Common myeloid progenitor, CD34-positive (primary cell): ENCODE measurements at places on chromosomes 5 and 9.
A peak's percentile ranks its signal among the peaks of the same experiment; 100 is the strongest.

DNA sequence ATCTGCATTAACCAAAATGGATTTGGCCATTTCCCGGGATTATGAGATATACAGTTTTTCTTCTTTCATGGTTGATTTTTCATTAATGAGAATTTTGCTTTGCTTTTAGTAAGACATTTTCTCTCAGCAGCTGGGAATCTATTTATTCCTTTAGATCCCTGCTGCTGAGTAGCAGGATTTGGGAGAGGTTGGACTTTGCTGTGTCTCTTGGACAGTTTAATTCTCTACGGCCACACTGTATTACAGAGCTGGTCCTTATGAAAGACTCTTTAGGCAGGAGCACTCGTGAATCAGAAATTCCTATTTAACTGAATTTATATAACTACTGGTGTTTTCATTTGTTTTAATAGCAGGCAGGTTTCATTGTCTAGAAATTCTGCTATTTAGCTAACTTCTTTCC, 1.6 kb downstream of the UNC13B start:
- DNase-seq = no peak

DNA sequence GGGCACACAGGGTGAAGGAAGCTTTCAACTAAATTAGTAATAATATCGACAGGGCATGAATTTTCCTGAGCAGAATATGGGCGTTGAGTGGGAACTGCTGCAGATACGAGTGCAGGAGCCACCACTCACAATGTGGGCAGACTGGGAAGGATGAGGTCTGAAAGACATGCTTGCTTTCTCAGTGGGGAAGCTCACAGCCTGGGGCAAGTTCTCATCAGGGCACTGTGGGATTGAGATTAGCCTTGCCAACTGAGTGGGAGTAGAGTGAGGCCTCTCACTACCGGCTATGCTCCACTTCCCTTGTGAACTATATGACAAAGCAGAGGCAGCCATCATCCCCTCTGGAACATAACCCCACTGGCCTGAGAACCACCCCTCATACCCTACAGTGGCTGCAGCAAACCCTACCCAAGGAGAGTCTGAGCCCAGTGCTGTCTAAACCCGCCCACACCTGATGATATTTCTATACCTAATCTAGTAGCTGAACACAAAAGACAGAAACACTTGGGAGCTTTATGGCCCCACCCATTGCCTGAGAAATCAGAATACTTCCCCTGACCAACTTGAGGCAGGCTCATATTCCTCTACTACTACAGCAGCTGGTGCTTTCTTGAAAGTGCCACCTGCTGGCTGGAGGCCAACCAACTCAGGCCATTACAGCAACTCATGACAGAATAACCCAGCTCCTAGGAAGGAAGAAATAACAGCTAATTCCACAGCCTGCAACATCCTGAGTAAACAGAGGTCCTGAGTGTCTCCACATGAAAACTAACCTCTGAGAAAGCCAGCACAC, 173.7 kb upstream of the SPEF2 start:
- no peak for DNase-seq

- DNase-seq = peak; percentile 43
Measured at GRCh38 chr9:125446561-125447094, 185.0 kb downstream of the GAPVD1 start.

DNA sequence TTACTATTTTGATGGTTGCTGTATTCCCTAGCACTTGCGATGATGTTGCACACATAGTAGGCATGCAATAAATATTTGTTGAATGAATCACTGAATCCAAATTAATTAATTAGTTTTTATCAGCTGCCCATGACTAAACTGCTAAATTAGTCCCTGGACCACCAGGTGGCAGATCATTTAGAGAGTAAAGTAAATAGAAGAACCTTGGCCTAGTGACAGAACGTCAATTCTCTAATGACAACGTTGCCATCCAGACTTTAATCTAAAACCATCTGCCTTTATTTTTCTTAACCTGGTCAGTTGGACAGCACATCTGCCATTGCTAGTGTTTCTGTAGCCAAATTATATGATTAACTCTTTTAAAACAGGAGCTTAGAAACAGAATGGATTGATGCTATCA, 457.5 kb downstream of the KIF4B start:
- no peak for DNase-seq

GRCh38 chr5:156414391-156414790, 87.4 kb downstream of the SGCD start:
- DNase-seq = no peak

GRCh38 chr5:153629027-153629895, 138.8 kb downstream of the GRIA1 start:
- peak; percentile 52 for DNase-seq

GRCh38 chr9:93574091-93574899, 2.1 kb upstream of the PHF2 start:
- peak; percentile 27 for DNase-seq

DNA sequence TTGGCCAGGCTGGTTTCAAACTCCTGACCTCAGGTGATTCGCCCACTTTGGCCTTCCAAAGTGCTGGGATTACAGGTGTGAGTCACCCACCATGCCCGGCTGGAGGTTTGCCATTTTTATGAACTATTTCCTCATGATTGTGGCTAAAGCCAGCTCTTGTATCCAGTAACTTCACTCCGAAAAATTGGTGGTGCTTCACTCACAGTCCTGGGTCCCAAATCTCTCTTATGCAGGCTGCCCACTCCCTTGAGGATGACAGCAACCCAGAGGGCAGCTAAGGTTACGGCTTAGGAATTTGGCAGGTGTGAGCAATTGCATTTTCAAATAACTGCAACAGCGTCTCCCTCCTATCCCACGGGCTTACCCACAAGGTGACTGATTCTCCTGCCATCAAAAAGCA, 23.4 kb upstream of the FUBP3 start:
- DNase-seq = no peak

- peak; percentile 79 for DNase-seq
Measured at GRCh38 chr5:68460147-68460798, 244.7 kb downstream of the PIK3R1 start.

GRCh38 chr5:42020788-42021530, 95.9 kb downstream of the FBXO4 start:
- no peak for DNase-seq

- no peak for DNase-seq
Measured at GRCh38 chr5:178230879-178231538, 1.6 kb downstream of the PHYKPL start.

GRCh38 chr5:10625700-10626472, 62.0 kb downstream of the ANKRD33B start:
- DNase-seq = no peak

DNA sequence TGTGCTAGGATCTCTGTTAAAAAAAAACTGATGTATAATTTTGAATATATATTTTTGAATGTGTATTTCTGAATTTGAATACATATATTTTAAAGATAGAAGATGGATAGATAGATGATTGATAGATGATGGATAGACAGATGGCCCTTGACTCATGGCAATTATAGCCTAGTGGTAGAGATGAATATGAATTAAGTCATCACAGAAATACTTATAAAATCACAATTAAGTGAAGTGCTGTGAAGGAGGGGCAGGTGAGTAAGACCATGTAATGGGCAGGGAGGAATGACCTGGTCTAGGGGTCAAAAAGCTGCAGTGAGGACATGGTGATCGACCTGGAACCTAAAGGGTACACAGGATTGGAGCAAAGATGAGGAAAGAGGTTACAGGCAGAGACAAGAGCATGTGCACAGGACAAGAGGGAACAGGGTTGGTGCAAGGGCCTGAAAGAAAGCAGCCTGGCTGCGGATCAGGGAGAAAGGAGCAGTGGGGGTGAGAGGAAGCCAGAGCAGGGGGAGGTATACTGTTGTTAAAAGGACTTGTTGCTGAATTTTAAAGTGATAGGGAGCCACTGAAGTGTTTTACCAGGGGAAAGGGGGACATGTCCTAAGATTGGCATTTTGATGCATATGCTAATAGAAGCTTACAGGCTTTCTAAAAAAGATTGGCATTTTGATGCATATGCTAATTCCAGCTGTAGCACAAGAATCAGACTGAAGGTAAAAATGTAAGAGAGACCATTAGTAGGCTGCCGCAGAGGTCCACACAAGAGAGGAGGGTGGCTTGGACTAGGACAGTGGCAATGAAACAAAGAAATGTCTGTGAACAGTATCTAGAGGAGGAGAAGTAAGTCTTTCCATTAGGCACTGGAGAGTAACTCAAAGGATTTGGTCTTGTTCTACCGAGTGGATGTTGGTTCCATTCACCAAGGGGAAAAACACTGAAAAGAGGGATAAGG, 527.8 kb downstream of the AGTPBP1 start:
- no peak for DNase-seq

DNA sequence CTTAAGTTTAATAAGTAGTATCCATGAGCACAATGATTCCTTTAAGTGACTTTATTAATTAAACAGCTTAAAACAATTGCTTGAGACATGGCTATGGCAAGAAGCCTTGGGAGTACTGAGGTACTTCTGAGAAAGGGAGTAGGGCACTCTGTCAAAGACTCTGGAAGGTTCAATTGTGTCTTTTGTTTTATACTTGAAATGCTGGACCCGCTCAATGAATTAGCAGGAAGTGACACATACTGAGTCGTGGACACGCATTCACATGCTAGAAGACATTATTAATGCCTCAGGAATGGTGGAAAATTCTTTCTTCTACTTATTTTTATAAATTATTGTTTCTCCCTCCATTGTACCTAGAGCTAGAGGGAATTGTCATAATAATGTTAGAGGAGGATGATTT, 347.3 kb upstream of the ZNF608 start:
- no peak for DNase-seq

- no peak for DNase-seq
Measured at GRCh38 chr9:6944896-6945295, 187.1 kb downstream of the KDM4C start.

GRCh38 chr5:776862-777711, 7.4 kb downstream of the ZDHHC11B start:
- no peak for DNase-seq

DNA sequence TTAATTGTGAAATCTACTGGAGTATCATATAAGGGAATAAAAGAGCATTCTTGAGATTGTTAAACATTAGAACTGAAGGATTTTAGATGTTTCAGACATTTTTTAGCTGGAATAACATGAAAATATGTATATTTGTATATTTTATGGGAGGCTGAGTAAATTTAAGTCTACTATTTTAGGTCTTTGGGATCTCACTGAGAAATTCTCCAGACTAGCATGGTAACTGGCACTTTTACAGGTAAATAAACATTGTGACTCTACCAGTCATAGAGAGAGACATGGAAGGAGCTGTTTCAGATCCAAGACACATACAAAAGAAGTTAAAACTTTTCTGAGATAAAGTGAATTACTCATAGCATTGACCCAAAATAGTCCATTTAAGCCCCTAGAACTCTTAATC, 59.4 kb downstream of the NDUFAF2 start:
- no peak for DNase-seq

- peak; percentile 95 for DNase-seq
Measured at GRCh38 chr5:160269017-160269416, 39.7 kb downstream of the FABP6 start.

GRCh38 chr5:110644357-110644756, 82.1 kb downstream of the TMEM232 start:
- DNase-seq = no peak

GRCh38 chr5:14036514-14036913, 92.0 kb upstream of the DNAH5 start:
- peak; percentile 52 for DNase-seq

DNA sequence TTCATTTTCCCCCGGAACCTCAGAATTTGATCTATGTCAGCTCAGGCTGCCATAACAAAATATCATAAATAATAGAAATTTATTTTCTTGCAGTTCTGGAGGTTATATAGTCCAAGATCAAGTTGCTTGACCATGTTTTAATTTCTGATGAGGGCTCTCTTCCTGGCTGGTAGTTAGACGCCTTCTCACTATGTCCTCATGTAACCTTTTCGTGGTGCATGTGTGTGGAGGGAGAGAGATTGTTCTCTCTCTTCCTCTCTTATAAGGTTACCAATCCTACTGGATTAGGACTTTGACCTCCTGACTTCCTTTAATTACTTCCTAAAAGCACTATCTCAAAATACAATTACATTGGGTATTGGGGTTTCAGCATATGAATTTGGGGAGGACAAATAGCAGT, 198.6 kb downstream of the SH3GL2 start:
- no peak for DNase-seq

DNA sequence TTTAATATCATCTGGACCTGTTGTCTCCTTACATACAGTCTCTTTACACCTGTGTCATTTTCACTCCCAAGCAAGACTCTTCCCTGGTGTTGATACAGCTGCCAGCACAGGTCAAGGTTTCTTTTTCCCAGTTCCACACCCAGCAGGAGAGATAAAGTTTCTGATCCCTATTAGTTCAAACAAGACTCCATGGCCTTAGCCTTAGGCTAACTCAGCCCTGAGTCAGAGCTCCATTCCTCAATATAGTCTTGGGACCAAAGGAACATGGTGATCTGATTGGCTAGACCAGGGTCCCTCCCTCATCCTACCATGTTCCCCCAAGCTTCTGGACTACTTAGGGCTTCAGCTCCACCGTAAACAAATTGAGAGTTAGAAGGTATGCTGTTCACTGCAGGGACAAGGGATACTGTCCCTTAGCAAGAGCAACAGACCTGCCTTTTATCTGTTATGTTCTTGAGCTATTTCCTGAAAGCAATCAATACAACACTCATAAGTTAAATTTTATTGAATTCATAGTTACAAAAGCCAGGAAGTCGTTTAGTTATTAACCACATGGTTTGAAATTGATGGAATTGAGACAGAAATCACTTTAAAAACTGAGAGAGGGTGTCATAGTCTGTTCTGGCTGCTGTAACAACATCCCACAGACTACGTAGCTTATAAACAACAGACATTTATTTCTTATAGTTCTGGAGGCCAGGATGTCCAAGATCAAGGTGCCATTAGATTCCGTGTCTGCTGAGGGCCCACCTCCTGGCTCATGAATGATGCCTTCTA, 20.5 kb downstream of the SLC1A1 start:
- no peak for DNase-seq

GRCh38 chr5:120258123-120258522, 206.0 kb upstream of the PRR16 start:
- peak; percentile 41 for DNase-seq

DNA sequence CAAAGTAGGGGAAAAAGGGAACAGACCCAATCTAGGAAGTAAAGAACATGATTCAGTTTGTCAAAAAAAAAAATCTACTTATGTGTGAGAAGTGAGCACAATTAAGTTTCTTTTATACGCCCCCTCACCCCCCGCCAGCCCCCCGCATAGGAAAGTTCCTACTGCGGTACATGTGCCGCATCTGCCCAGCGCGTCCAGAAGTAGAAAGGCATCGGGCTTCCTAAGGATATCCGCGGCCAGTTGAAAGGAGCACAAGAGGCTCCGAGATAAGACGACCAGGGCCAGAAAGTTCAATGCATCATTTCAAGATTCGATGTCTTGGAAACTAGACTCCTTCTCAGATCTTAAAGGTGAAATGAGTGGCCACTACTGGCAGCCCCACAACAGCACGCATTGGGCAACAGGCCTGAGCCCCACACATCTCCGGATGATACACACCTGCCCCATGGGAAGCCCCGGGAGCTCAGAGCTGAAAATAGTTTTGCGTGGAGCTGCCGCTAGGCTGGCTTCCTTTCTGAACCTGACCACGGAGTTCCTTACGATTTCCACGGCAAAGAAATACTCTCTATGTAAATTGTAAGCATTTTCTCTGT, 203.9 kb downstream of the RAB3C start:
- peak; percentile 63 for DNase-seq
